Anterior cingulate cortex (tissue), 58 donors: ENCODE measurements at places on chromosomes 7 and 10.

DNA sequence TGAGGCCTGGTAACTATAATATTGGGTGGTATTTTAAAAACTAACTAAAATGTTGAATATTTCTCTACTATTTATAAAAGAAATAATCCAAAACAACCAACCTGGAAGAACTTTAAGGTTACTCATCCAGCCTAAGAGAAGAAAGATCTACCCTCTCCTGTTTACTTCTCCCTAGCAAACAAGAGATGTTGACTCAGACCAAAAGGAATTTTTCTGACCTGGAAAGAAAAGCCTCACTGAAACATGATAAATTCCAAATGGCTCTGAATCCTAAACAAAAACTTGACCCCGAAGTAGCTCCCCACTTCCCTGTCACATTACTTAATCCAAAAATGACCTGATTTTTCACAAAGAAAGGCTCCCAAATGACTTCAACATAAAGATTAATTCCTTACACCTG, 101.2 kb downstream of the PARD3 start:
- DNase-seq = no peak

- DNase-seq = no peak
Measured at GRCh38 chr7:40297741-40298311, 163.0 kb downstream of the SUGCT start.

DNA sequence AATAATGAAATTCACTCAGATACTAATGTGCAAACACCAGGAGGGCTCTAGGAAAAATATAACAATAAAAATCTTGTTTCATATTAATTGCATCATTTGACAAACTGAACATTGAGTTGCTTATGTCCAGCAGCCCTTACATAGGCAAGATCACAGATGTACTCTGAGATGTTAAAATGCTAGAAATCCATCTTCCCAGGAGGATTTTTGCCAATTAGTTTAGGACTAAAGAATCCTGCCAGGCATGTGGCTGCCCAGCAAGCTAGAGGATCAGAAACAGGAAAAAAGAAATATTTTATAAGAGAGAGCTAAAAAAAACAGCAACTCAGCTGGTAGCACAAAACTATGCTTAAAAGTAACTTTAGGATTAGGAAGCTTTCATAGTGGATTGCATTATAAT, 407.8 kb downstream of the NXPH1 start:
- DNase-seq = no peak

DNA sequence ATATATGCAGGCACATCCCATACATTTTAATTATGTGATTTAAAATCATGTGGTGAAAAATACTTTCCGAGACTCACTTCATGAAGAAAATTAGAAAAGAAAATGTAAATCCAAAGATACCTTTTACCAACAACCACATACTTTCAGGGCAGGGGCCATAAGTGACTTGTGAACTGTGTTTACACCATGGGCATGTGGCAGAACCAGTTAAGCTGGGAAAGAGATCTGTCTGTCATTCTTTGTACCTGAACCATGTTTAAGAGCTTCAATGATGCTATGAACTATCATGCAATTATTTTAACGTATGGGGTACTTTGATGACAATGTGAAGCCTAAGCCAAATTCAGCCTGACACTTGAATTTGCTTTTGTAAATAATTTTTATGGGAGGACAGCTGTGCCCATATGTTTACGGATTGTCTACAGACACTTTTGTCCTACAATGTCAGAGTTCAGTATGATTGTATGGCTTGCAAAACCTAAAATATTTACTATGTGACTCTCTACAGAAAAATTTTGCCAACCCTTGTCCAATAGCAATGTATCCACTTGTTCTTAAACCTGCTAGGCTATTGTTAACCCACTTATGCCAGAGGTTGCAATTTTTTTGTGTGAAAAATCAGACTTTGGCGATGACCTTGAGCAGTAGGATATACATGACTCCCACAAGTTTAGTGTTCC, 654.6 kb downstream of the TNS3 start:
- DNase-seq = no peak

- DNase-seq = no peak
Measured at GRCh38 chr10:63093227-63093626, 39.9 kb upstream of the NRBF2 start.

DNA sequence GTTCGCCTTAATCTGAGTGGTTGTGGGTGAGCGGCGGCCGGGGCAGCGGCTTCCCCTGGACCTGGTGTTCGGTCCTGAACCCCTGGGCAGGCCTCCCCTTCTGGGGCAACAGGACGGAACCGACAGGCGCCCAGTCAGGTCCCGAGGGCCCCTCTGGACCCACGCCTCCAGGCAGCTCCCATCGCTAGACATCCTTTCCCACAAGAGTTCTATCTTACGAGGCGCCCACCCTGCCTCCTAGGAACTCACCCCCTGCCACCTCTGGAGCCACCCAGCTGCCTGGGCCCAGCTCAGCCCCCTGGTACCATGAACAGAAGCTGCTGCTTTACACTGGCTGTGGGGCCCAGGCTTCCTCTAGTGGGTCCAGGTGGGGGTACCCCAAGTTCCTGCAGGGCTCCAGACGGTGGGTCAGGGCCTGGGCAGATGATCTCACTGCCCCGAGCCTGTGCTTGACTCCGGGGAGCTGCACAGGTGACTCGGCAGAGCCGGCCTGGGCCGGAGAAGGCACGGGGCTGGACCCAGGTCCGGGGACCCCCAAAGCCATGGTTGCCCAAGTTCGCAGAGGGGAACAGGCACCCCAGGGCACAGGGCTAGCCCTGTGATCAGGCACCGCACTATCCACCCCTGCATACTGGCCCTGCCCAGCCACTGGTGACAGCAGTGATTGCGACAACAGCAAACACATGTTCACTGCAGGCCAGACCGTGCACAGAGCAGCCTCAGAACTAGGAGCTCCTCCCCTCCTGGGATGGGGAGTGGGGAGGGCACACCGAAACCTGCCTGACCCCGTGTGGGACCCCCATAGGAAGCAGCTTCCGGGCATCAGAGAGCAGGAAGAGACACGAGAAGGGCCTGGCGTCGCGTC, 180.3 kb downstream of the ELFN1 start:
- no peak for DNase-seq

GRCh38 chr10:111873621-111874135, 309.9 kb downstream of the GPAM start:
- DNase-seq = no peak

DNA sequence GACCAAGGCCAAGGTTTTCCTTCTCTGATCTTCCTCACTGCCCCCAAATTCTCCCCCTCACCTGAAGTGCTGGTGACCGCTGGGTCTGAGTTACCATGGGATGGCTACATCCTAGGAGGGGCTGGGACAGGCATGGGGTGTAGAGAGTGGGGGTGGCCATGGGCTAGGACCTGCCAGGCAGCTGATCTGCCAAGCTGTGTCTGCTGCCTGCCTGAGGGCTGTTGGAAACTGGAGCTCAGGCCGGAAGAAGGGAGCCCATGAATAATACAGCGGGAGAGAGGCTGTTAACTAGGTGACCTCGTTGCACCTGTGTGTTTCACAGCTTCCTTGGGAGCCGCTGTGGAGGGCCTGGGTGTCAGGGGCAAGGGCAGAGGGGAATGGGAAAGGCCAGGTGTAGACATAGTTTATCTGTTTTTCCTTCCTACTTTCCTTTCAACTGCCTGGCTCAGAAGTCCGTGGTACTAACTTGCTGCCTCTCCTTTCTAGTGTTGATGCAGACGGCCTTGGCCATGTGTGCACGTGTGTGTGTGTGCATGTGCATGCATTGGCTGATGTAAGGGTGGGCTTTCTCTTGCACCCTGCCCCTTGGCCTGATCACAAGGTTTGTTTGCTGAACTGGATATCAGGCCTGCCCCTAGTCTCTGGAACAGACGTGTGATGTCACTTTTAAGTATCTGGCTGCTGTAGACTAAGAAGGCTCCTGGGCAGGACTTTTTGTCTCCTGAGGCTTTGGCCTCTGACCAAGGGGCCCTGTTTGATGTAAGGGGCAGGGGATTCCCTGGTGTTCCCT, 11.9 kb downstream of the CDH23 start:
- DNase-seq = no peak

GRCh38 chr10:68604441-68604840, 44.3 kb downstream of the TET1 start:
- no peak for DNase-seq

- DNase-seq = no peak
Measured at GRCh38 chr7:153641199-153641598, 411.0 kb upstream of the DPP6 start.

- no peak for DNase-seq
Measured at GRCh38 chr10:77393821-77394501, 243.6 kb downstream of the KCNMA1 start.
